CD14-positive monocyte (primary cell): ENCODE measurements at places on chromosomes 16 and 17.
A peak's percentile ranks its signal among the peaks of the same experiment; 100 is the strongest.

GRCh38 chr16:19701091-19701490 lies 16.9 kb downstream of the KNOP1 start:
- no peak overlapping the region for H3K27ac ChIP-seq
- peaks cover 62% of the 10 kb centered on the region for H3K36me3 ChIP-seq
- no peak overlapping the region for H3K4me3 ChIP-seq

GRCh38 chr16:9437115-9437514 lies 345.7 kb downstream of the HAPSTR1 start:
- no peaks in the 10 kb centered on the region for H3K36me3 ChIP-seq
- no peaks in the 10 kb centered on the region for H3K27me3 ChIP-seq
- no peaks in the 10 kb centered on the region for H3K4me1 ChIP-seq
- H3K27ac ChIP-seq: no peak overlapping the region

DNA sequence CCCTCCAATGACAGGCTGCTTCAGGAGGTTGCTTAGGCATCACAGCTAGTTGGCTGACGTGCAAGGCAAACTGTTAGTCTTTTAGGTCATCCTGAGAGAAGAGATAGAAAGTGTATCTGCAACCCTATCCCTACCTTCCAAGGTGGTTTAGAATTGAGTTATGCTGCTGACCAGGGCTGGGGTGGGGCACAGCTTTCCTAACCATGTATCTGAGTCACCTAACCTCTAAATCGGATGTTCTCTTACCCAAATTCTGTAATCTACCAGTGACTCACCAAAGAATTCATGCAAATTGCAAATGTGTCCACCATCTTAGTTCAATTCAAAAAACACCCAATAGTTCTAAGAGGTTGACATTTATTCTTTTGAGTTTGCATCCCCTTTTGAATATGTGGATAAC lies 107.2 kb upstream of the DYNLRB2 start:
- no peak overlapping the region for H3K4me3 ChIP-seq
- no peaks in the 10 kb centered on the region for H3K4me1 ChIP-seq
- DNase-seq: no peak
- no peaks in the 10 kb centered on the region for H3K27me3 ChIP-seq

GRCh38 chr17:79511471-79511870 lies 99.4 kb downstream of the RBFOX3 start:
- DNase-seq: no peak
- no peak overlapping the region for H3K4me3 ChIP-seq
- no peaks in the 10 kb centered on the region for H3K27me3 ChIP-seq
- no peak overlapping the region for H3K27ac ChIP-seq

DNA sequence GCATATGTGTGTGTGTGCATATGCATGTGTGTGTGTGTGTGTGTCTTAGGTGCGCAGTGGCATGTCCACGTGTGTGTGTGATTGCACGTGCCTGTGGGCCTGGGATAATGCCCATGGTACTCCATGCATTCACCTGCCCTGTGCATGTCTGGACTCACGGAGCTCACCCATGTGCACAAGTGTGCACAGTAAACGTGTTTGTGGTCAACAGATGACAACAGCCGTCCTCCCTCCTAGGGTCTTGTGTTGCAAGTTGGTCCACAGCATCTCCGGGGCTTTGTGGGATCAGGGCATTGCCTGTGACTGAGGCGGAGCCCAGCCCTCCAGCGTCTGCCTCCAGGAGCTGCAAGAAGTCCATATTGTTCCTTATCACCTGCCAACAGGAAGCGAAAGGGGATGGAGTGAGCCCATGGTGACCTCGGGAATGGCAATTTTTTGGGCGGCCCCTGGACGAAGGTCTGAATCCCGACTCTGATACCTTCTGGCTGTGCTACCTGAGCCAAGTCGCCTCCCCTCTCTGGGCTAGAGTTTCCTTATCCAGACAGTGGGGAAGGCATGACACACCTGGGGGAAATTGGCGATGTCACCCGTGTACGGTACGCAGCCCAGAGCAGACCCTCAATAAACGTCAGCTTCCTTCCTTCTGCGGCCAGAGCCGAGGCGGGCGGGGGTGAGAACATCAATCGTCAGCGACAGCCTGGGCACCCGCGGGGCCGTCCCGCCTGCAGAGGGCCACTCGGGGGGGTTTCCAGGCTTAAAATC lies 47.6 kb downstream of the IL21R start:
- H3K27ac ChIP-seq: no peak overlapping the region
- H3K4me1 ChIP-seq: peaks cover 5% of the 10 kb centered on the region
- peaks cover under 1% of the 10 kb centered on the region for H3K36me3 ChIP-seq
- no peak overlapping the region for H3K4me3 ChIP-seq

DNA sequence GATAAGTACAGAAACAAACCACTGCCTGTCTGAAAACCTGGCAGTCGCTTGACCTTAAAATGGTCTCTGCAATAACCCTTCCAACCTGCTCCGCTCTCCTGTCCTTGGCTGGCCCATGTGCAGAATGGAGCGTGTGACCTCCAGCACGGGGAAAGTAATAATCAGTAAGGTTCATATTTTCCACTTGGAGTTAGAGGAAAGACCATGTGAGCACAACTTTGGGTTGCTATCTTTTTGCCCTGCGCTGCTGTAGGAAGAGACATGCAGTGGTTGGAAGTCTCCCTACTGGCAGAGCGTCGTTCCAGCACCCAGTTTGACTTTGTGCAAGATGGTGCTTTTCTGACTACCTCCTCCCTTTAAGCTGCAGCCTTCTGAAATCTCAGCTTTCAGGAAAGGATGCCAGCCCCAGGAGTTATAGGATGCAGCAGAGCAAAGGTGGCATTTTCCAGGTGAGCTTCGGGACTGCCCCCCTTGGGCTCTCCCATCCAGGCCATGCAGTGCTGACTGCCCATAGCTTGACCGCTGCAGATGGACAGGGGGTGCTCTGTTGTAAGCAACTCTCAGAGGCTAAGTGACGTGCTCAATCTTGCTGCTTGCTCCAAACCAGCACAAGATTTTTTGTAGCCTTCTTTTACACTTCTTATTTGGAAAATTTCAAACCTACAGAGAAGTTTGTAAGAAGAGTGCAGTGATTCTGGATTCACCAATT lies 110.7 kb upstream of the NOL11 start:
- H3K27me3 ChIP-seq: no peaks in the 10 kb centered on the region
- H3K27ac ChIP-seq: no peak overlapping the region
- peaks cover 6% of the 10 kb centered on the region for H3K36me3 ChIP-seq
- no peaks in the 10 kb centered on the region for H3K4me1 ChIP-seq
- no peak for DNase-seq
- H3K4me3 ChIP-seq: no peak overlapping the region

DNA sequence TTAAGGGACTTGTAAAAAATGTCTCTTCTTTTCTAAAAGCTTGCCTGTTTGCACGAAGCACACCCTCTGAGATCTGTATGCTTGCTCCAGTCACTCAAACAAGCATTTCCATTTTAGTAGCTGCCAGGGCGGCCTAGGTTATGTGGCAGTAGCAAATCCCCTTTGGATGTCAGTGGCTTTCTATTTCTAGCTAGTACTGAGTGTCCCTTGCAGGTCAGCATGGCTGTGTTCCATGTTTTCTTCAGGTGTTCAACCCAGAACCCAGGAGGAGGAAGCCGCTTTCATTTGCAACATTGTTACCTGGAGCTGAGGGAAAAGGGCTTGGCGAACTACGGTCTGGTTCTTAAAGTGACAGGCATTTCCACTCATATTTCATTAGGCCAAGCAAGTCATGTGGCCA lies 36.4 kb downstream of the FOXL1 start:
- no peaks in the 10 kb centered on the region for H3K4me1 ChIP-seq
- H3K4me3 ChIP-seq: no peak overlapping the region
- no peaks in the 10 kb centered on the region for H3K36me3 ChIP-seq
- DNase-seq: no peak
- no peak overlapping the region for H3K27ac ChIP-seq

DNA sequence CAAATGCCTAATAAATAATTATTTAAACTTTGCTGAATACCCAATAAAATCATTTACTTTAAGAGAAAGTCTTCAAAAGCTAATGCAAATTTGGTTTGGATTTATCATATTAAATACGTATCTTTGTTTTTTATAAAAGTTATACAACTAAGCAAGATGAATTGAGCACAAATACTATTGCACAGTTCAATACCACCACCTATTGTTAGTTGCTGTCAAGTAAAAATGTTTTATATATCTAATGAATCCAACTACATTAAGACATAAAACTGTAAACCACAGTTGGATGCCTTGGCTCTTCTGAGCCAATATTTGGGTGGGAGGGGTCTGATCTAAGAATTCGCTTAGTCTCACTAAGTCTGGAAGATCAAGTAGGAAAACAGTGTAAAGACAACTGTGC lies 7.7 kb downstream of the FBXL20 start:
- no peaks in the 10 kb centered on the region for H3K27me3 ChIP-seq
- no peaks in the 10 kb centered on the region for H3K36me3 ChIP-seq
- H3K4me1 ChIP-seq: no peaks in the 10 kb centered on the region
- no peak overlapping the region for H3K27ac ChIP-seq
- DNase-seq: no peak

GRCh38 chr17:2214929-2215615 lies 88.5 kb downstream of the SMG6 start:
- DNase-seq: no peak
- no peaks in the 10 kb centered on the region for H3K27me3 ChIP-seq
- peaks cover 2% of the 10 kb centered on the region for H3K36me3 ChIP-seq

DNA sequence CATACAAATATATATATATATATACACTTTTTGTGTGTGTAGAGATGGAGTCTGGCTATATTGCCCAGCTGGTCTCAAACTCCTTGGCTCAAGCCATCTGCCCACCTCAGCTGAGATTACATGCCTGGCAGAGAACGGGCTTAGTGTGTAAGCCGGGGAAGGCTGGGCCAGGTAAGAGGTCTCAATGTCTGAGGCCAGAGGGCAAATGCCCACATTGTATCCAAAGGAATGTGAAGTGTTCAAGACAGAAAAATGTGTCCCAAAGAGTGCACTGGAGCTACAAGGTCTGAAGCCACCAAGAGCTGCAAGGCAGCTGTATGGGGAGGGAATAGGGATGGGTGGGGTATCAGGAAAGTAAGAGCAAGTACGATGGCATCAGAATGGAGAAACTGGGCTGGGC lies 8.8 kb downstream of the CD2BP2 start:
- DNase-seq: no peak
- peaks cover 16% of the 10 kb centered on the region for H3K36me3 ChIP-seq
- no peak overlapping the region for H3K27ac ChIP-seq

- peaks cover 66% of the 10 kb centered on the region for H3K4me1 ChIP-seq
- H3K27me3 ChIP-seq: no peaks in the 10 kb centered on the region
- H3K27ac ChIP-seq: no peak overlapping the region
- peak overlapping the region; percentile 14 for H3K4me3 ChIP-seq
- peak; percentile 44 for DNase-seq
These were observed 4.7 kb upstream of the CHD3 start for GRCh38 chr17:7883781-7884386.

- peaks cover 22% of the 10 kb centered on the region for H3K4me1 ChIP-seq
- no peak overlapping the region for H3K4me3 ChIP-seq
- H3K27me3 ChIP-seq: no peaks in the 10 kb centered on the region
- no peak overlapping the region for H3K27ac ChIP-seq
- DNase-seq: no peak
- H3K36me3 ChIP-seq: peaks cover 88% of the 10 kb centered on the region
These were observed 73.0 kb downstream of the SEC14L1 start for GRCh38 chr17:77213778-77214132.

GRCh38 chr17:61130330-61130729 lies 269.3 kb upstream of the TBX2 start:
- H3K27ac ChIP-seq: no peak overlapping the region
- no peaks in the 10 kb centered on the region for H3K36me3 ChIP-seq
- peak; percentile 32 for DNase-seq
- H3K4me1 ChIP-seq: peaks cover 38% of the 10 kb centered on the region
- no peak overlapping the region for H3K4me3 ChIP-seq

DNA sequence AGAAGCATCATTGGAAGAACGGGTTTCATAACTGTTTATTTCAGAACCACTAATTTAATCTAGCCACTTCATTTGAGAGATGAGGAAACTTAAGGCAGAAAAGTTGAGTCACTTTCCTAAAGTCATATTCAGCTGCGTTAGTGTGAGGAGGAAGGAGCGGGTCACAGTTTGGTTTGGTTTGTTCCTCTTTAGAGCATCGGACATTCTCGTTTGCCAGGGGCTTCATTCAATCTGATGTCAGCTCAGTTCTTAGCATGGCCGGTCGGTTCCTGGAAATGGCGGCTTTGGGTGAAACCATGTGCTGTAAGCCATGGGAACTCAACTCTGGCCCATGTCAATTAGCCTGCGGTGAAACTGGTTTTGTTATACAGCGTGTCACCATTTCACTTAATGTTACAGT lies 186.5 kb downstream of the LGALS9B start:
- peaks cover 7% of the 10 kb centered on the region for H3K36me3 ChIP-seq
- DNase-seq: peak; percentile 79
- no peak overlapping the region for H3K4me3 ChIP-seq
- peaks cover 60% of the 10 kb centered on the region for H3K4me1 ChIP-seq

- no peak overlapping the region for H3K27ac ChIP-seq
- peaks cover 26% of the 10 kb centered on the region for H3K36me3 ChIP-seq
- no peak overlapping the region for H3K4me3 ChIP-seq
- DNase-seq: no peak
- H3K27me3 ChIP-seq: no peaks in the 10 kb centered on the region
These were observed 53.5 kb downstream of the ABR start for GRCh38 chr17:1126250-1126797.

GRCh38 chr17:75602644-75603043 lies 15.0 kb downstream of the MYO15B start:
- H3K27ac ChIP-seq: no peak overlapping the region
- H3K27me3 ChIP-seq: no peaks in the 10 kb centered on the region
- H3K4me3 ChIP-seq: no peak overlapping the region
- H3K4me1 ChIP-seq: no peaks in the 10 kb centered on the region
- H3K36me3 ChIP-seq: peaks cover 22% of the 10 kb centered on the region
- no peak for DNase-seq

DNA sequence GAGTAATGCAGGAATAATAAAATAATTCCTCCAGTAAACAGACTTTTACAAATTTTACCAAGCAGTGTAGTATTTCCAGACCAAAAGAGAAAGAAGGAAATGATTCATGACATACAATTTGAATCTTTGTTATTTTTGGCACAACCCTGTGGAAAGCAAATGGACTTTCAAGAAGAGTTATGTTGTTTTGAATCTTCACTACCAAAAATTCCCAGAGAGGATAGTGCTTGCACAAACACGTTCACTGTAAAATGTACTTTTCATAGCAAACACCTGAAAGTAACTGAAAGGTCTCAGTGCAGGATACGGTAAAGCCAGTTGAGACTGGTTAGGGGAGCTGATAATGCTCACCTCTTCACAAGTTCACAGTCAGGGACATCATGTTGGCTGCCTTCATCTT lies 107.1 kb downstream of the USP22 start:
- no peak for DNase-seq
- H3K27me3 ChIP-seq: no peaks in the 10 kb centered on the region
- no peak overlapping the region for H3K27ac ChIP-seq
- H3K36me3 ChIP-seq: no peaks in the 10 kb centered on the region
